ENCODE measurements at places on chromosomes 2 and 18. TPM values are rescaled to one million over a fixed set of nuclear protein-coding genes. Genes with fewer than 3 reads are reported as not detected.

- H3K27me3 ChIP-seq, result no peaks in the 10 kb centered on the region
- no peaks in the 10 kb centered on the region for H3K36me3 ChIP-seq
- H3K4me1 ChIP-seq, result no peaks in the 10 kb centered on the region
- no peak for DNase-seq
Observed at GRCh38 chr2:166081131-166081632, 46.6 kb downstream of the SCN1A start.

DNA sequence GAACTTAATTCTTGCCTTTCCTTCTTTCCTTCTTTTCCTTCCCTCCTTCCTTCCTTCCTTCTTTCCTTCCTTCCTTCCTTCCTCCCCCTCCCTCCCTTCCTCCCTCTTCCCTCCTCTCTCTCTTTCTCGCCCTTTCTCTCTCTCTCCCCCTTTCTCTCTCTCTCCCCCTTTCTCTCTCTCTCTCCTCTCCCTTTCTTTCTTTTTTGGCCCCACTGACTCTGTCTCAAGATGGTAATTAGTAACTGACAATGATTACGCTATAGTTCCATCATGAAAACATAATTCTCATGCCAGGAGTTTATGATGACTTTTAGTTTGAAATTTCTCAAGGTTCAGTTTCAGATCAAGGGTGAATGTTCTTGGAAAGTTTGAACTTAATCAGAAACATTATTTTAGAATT is 14.8 kb upstream of the CTLA4 start:
- no peaks in the 10 kb centered on the region for H3K4me1 ChIP-seq
- no peak overlapping the region for H3K4me3 ChIP-seq
- no peaks in the 10 kb centered on the region for H3K36me3 ChIP-seq
- H3K27me3 ChIP-seq, result no peaks in the 10 kb centered on the region

GRCh38 chr2:20035955-20036666 is 15.3 kb downstream of the LAPTM4A start:
- no peak for DNase-seq
- H3K4me1 ChIP-seq, result peaks cover 57% of the 10 kb centered on the region
- H3K36me3 ChIP-seq, result peaks cover 70% of the 10 kb centered on the region
- no peaks in the 10 kb centered on the region for H3K27me3 ChIP-seq
- H3K27ac ChIP-seq, result peak overlapping the region; percentile 16

DNA sequence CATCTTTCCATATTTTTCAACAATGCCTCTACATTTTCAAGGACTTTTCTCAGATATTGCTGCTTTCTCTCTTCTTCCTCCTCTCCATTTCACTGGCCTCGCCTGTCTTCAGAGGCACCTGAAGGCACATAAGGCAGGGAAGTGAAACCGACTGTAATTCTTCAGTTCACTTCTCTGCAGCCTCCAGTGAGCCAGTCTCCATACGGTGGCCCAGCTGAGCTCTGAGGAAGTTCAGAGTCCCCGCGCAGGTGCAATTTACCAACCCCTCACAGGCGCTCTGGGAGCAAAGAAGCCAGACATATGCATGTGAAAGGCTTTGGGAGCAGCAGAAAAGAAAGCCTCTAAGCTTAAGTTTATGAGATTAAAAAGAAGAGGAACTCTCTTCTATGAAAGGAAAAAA is 12.4 kb downstream of the KLHL14 start:
- no peak overlapping the region for H3K4me3 ChIP-seq
- H3K27me3 ChIP-seq, result no peaks in the 10 kb centered on the region
- DNase-seq, result no peak
- H3K4me1 ChIP-seq, result no peaks in the 10 kb centered on the region
- no peaks in the 10 kb centered on the region for H3K36me3 ChIP-seq

DNA sequence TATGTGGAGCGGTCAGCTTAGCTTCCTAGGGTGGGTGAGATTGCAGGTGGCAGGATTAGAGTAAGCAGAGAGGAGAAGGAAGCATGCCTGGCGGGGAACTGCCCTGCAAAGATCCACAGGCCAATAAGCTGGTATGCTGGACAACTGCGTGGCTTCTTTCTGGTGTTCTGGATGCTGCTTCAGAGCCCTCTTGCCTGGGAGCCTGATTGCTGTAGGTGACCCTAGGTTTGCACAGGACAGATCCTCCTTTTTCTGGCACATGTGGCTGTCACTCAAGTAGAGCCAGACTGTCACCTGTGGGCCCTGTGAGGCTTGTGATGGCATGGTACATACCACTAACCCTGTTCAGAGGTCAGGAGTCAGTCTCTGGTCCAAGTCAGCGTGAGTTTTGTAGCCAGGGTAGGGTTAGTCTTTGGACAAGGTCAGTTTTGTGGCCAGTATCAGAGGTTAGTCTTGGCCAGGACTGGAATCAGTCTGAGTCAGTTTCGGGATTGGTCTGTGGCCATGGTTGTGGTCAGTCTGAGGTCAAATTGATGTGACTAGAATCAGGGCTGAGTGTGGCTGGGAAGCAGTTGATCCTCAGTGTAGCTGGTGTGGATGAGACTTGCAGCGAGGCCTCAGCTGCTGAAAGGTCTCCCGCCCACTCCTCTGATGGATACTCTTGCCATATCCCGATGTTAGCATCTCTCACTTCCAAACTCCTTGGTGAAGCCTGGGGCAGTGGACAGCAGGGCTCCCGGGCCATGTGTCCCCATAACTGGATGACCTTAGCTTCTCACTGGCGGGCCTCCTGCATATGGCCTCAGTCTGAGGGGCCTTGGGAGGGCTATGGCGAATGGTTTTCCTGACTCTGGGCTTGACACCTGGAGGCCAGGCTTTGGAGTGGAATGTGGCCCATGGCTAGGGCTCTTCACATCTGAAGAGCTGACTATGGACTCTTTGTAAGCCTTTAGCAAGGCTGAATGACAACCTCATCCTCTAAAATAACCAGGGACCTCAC is 260.5 kb downstream of the DYSF start:
- no peak overlapping the region for H3K27ac ChIP-seq
- peak; percentile 60 for DNase-seq
- peaks cover 16% of the 10 kb centered on the region for H3K4me1 ChIP-seq
- no peaks in the 10 kb centered on the region for H3K36me3 ChIP-seq

GRCh38 chr2:69241093-69241492 is 145.9 kb downstream of the GFPT1 start:
- H3K4me3 ChIP-seq, result no peak overlapping the region
- no peaks in the 10 kb centered on the region for H3K27me3 ChIP-seq
- peak overlapping the region; percentile 9 for H3K27ac ChIP-seq
- no peaks in the 10 kb centered on the region for H3K36me3 ChIP-seq
- H3K4me1 ChIP-seq, result peaks cover 46% of the 10 kb centered on the region

DNA sequence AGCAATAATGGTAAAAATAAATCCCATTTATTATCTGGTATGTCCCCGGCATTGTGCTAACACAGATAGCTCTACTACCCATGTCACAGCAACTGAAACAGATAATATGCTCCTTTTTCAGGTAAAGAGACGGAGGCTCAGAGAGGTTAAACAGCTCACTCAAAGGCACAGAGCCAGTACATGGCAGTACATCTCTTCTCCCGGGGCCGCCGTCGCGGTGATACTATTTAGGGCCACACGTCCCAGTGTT is 693 bp upstream of the PDK1 start:
- peak overlapping the region; percentile 85 for H3K27ac ChIP-seq
- H3K4me1 ChIP-seq, result no peaks in the 10 kb centered on the region
- peak overlapping the region; percentile 98 for H3K4me3 ChIP-seq
- no peak for DNase-seq
- no peaks in the 10 kb centered on the region for H3K36me3 ChIP-seq

GRCh38 chr2:31980674-31981356 is 30.0 kb downstream of the MEMO1 start:
- H3K27me3 ChIP-seq, result no peaks in the 10 kb centered on the region
- no peak overlapping the region for H3K27ac ChIP-seq
- no peak overlapping the region for H3K4me3 ChIP-seq
- H3K4me1 ChIP-seq, result peaks cover 13% of the 10 kb centered on the region

DNA sequence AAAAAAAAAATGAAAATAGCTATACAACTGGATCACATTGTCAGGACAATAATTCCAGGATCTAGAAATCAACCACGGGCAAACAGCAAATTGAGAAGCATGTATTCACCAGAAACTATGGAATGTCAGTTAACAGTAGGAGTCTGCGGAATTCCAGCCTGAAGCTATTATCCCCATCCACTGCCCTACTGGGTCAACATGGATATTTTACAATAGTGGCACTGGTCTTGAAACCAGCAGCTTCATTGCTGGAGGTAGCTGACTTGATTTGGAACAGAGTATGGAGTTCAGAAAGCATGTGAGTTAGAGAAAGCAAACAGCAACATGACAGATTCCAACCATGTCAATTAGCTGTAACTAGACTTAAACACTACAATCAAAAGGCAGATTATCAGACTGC is 55.7 kb upstream of the PDE1A start:
- no peaks in the 10 kb centered on the region for H3K4me1 ChIP-seq
- H3K27ac ChIP-seq, result no peak overlapping the region
- DNase-seq, result no peak
- no peak overlapping the region for H3K4me3 ChIP-seq
- H3K27me3 ChIP-seq, result no peaks in the 10 kb centered on the region
- no peaks in the 10 kb centered on the region for H3K36me3 ChIP-seq

The CCDC93 gene
- 6.0 TPM for polyA plus RNA-seq

The ACMSD gene
- polyA plus RNA-seq, result not detected
